CD4-positive, alpha-beta T cell treated with Interleukin-17A for 1 hour (primary cell): ENCODE measurements at places on chromosomes 7 and 10.

- DNase-seq = no peak
Observed at GRCh38 chr7:151694828-151695580, 175.3 kb upstream of the RHEB start.

DNA sequence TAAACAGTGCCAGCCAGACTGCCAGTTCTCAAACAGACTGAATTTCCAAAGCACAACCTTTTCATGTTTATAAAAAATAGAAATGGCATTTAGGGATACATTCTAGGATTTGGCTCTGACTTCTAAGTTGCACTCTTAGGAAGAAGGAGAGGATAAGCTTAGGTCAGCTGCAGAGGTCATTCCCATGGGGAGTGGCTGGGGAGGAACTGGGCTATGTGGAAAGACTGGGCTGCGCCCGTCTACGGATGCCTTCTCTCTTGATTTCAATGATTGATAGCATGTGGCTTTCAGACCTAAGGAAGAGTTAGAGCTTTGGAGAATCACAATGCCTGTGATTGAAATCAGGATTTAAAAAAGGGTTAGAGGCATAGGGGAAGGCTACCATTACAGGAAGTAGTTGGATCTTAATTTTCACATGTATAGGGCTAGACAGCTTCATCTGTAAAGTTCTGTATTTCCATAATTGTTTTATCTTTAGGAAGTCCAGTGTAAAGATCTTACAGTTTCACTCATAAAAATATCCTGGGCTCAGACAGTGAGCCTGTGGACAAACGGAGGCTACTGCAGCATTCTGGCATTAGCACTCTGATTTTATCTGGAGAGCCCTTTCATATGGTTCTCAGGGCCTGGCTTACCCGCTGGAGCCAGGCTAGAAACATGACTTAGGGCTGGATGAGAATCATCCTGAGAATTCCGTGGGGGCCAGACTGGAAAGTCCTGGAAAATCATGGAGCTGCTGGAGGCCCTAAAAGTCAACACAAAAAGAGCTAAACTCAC, 29.5 kb downstream of the NUDT5 start:
- no peak for DNase-seq

GRCh38 chr10:133254421-133255120, 16.9 kb downstream of the VENTX start:
- no peak for DNase-seq

GRCh38 chr7:6032641-6033040, 1.5 kb downstream of the ANKRD61 start:
- no peak for DNase-seq

DNA sequence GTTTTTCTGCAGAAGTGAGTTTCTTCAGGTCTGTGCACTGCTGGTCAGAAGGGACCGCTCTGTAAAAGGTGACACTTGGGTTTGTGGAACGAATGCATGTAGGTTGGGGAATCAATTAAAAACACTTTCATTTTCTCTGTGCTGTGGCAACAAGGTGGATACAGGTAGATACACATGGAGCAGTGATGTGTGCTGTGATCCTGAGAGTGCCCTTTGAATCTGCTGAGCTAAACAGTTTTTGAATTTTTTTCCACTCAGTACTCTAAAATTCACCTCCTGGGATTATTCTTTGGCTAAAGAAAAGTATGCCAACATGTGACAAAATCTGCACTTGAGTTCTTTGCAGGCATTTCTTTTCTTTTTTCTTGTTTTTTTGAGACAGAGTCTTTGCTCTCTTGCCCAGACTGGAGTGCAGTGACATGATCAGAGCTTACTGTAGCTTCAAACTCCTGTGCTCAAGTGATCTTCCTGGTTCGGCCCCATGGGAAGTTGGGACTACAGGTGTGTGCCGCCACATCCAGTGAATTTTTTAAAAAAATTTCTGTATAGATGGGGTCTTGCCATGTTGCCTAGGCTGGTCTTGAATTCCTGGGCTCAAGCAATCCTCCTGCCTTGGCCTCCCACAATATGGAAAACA, 338.9 kb downstream of the EXOC4 start:
- DNase-seq = no peak

- no peak for DNase-seq
Observed at GRCh38 chr10:4837551-4837950, 11.5 kb downstream of the AKR1E2 start.

DNA sequence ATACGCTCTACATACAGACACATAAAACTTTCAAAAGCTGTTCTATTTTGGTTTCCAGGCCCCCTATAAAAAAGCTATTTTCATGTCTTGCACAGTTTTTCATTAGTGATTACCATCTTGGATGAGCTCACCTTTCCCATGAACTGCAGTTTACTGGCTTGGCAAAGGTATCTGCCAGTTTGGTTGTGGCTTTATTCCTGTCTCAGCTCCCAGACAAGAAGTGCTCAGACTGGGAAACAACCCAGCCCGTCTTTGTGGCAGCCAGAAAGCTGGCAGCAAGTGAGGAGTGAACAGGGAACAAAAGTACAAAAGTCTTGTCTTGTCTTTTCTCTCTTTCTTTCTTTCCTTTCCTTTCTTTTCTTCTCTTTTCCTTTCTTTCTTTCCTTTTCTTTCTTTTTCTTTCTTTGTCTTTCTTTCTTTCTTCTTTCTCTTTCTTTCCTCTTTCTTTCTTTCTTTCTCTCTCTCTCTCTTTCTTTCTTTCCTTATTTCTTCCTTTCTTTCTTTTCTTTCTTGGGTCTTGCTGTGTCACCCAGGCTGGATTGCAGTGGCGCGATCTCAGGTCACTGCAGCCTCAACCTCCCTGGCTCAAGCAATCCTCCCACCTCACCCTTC, 138.8 kb downstream of the CFAP58 start:
- DNase-seq = no peak

GRCh38 chr7:75572396-75572795, 80.3 kb downstream of the SPDYE5 start:
- no peak for DNase-seq

DNA sequence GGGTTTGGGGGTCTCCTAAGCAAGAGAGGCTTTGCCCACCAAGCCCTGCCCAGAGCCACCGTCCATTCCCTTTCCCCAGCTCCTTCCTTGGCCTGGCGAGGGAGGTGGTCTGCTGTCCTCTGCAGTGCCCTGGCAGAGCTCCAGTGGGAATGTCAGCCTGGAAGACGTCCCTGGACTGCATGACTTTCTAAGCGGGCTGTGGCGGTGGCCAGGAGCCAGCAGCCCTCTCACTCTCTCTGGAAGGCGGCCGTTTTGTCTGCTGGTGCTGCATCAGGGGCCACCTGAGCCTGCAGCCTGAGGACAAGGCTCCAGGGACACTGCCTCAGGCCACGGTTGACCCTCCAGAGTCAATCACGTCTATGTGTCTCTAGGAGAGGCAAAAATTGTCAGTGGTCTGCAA, 271.0 kb downstream of the SKAP2 start:
- no peak for DNase-seq

DNA sequence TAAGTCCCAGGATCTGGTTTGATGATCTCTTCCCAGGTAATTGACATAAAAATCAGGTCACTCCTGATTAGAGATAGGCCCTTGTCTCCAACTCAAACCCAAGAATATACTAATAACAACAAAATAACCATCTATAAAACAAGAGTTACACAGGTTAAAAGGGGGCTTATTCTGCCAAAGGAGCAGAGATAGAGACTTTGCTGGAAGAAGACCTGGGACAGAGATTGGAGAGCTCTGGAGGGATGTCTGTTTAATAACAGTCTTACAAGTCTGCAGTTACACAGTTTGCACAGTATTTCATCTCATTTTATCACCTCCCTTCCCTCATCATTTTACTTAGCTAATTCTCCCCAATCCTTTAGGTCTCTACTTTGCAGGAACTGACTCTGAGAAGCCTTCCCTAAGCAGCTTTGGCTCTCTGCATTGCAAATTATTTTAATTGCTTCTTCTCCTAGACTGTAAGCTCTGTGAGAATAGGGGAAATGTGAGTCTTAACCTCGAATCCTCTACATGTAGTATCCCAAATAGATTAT, 3.7 kb upstream of the ZNF438 start:
- DNase-seq = no peak
